ENCODE measurements at places on chromosomes 3 and 15.

GRCh38 chr15:86076468-86076867 lies 3.2 kb upstream of the AGBL1 start:
- no peak for DNase-seq

- no peak for DNase-seq
Observed at GRCh38 chr15:73886717-73887345, 13.5 kb downstream of the TBC1D21 start.

DNA sequence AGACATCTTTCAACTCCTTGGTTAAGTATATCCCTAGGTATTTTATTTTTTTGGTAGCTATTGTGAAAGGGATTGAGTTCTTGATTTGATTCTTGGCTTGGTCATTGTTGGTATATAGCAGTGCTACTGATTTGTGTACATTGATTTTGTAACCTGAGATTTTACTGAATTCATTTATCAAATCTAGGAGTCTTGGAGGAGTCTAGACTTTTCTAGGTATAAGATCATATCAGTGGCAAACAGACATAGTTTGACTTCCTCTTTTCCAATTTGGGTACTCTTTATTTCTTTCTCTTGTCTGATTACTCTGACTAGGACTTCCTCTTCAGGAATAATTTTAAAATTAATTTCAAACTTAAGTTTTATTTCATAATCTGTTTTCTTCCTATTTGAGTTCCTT lies 125.2 kb downstream of the OCA2 start:
- no peak for DNase-seq

GRCh38 chr3:155978324-155978723 lies 107.9 kb downstream of the GMPS start:
- DNase-seq: no peak

DNA sequence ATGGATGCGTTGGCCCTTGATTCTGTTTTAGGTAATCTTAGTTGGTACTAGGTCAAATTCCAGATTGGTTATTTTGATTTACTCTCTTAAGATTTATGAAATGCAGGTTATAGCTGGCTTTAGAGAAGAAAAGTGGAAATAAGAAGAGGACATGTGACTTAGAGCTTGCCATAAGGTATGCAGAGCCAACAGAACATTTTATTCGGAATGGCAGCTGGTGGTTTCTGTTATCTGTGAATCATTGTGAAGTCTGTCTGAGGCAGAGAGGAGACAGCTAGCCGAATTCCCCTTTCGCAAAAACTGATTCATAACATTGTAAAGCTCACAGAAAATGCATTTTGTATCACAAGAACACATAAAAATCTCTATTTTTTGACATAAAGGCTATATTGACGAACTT lies 82.1 kb downstream of the FILIP1L start:
- no peak for DNase-seq

GRCh38 chr3:196726788-196727675 lies 12.6 kb upstream of the PAK2 start:
- no peak for DNase-seq

- no peak for DNase-seq
Observed at GRCh38 chr3:174859756-174860155, 622 bp downstream of the NAALADL2 start.

GRCh38 chr3:148999806-149000205 lies 8.5 kb downstream of the GYG1 start:
- DNase-seq: no peak

GRCh38 chr3:195035345-195036202 lies 235.4 kb downstream of the XXYLT1 start:
- no peak for DNase-seq

- DNase-seq: no peak
Observed at GRCh38 chr3:196793246-196793645, 53.6 kb downstream of the PAK2 start.

DNA sequence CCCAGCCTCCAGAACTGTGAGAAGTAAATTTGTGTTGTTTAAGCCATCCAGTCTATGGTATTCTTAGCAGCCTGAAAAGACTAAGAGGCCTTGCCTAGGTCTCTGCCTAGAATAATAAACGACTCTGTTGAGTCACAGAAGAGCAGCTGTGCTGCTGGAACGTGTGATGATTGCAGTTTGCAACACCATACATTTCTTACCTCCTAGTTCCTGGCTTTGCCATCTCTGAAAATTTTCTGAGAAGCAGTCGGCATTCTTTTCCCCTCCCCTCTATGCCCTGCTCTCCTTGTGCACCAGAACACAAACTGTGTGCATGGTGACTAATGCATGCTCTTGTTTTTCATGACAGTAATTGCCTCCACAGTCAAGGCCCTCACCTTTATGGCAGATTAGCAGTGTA lies 301.3 kb downstream of the IL20RB start:
- no peak for DNase-seq

Data from T-helper 2 cell (primary cell).